Left ventricle myocardium inferior (tissue), 1 donor: ENCODE measurements at places on chromosomes 1 and 21. TPM values are rescaled to one million over a fixed set of nuclear protein-coding genes. Genes with fewer than 3 reads are reported as not detected.

CYP4A22 gene
- total RNA-seq = not detected

CHAF1B gene
- 0.38 TPM for total RNA-seq

CDA gene
- 2.0 TPM for total RNA-seq

PCNX2 gene
- total RNA-seq = 0.82 TPM

OR2AK2 gene
- total RNA-seq = not detected

MFAP2 gene
- total RNA-seq = 3.0 TPM

LAMC2 gene
- 1.2 TPM for total RNA-seq

LENEP gene
- total RNA-seq = not detected

LCE1A gene
- total RNA-seq = not detected

TCHH gene
- not detected for total RNA-seq

GRCh38 chr21:26041431-26042180 is 129.0 kb downstream of the APP start:
- peaks cover under 1% of the 10 kb centered on the region for H3K4me1 ChIP-seq
- no peak overlapping the region for H3K27ac ChIP-seq
- DNase-seq = no peak
- H3K36me3 ChIP-seq = peaks cover 17% of the 10 kb centered on the region
- H3K27me3 ChIP-seq = no peaks in the 10 kb centered on the region
- no peak overlapping the region for H3K4me3 ChIP-seq

DNA sequence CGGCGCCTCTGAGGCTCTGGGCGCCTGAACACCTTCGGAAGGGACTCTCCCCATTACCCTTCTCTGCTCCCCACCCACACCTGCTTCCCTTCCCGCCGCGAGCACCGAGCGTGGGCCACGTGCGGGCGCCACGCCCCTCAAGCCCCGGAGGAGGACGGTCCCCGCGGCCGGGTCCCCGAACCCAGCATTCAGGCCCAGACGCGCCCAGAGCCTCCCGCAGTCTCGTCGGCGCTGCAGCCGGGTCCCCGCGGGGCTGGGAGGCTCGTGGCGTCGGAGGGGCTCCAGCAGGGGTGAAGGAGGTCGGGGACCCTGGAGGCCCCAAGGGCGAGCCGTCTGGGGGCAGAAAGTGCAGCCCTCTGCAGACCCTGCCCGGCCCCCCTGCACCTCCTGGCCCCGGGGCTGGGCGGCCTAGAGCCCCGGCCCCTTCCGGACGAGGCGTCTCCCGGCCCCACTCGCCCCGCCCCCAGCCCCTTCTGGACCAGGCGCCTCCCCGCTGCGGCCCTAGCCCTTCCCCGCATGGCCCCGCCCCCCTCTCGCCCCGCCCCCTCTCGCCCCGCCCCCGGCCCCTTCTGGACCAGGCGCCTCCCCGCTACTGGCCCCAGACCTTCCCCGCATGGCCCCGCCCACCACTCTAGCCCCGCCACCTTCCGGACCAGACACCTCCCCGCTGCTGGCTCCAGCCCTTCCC is 378 bp upstream of the SMIM1 start:
- H3K36me3 ChIP-seq = no peaks in the 10 kb centered on the region
- H3K4me3 ChIP-seq = peak overlapping the region; percentile 74
- H3K4me1 ChIP-seq = peaks cover 52% of the 10 kb centered on the region
- H3K27me3 ChIP-seq = peaks cover 19% of the 10 kb centered on the region
- peak; percentile 92 for DNase-seq

- no peak overlapping the region for H3K27ac ChIP-seq
- H3K4me3 ChIP-seq = no peak overlapping the region
- H3K4me1 ChIP-seq = no peaks in the 10 kb centered on the region
Measured at GRCh38 chr1:2061065-2061778, 11.0 kb downstream of the PRKCZ start.

DNA sequence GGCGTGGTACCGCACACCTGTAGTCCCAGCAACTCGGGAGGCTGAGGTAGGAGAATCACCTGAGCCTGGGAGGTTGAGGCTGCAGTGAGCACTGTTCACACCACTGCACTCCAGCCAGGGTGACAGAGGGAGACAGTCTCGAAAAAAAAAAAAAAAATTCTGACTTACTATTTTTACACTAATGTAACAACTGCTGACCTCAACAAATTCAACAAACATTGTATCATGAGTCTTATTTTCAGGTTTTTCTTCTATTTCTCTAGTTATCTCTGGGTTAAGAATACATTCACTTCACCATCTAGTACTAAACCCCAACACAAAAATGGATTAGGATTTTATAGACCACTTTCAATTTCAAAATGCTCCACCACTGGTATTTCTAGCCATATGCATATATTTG is 72.9 kb downstream of the UBR4 start:
- H3K4me1 ChIP-seq = peaks cover 15% of the 10 kb centered on the region
- peaks cover 100% of the 10 kb centered on the region for H3K36me3 ChIP-seq
- no peaks in the 10 kb centered on the region for H3K27me3 ChIP-seq
- no peak overlapping the region for H3K27ac ChIP-seq
- H3K4me3 ChIP-seq = no peak overlapping the region

DNA sequence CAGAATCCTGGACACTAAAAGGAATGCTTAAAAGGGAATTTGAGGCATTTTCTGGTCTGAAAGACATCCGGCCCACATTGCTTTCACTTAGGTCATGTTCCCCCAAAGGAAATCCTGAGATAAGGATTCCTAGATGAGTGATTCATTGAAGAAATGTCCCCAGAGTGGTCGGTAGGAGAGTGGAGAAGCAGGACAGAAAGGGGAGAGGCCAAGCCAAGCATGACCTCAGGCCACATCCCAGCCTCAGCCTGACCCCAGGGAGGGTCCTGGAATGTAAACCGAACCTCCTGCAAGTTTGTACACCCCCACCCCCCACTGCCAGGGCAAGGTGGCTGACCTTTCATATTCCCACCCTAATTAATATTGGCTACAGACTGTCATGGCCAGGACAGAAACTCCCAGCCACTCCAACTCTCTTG is 16.6 kb downstream of the HIVEP3 start:
- H3K27me3 ChIP-seq = no peaks in the 10 kb centered on the region
- H3K27ac ChIP-seq = peak overlapping the region; percentile 50
- H3K4me3 ChIP-seq = no peak overlapping the region
- no peaks in the 10 kb centered on the region for H3K36me3 ChIP-seq
- peaks cover 46% of the 10 kb centered on the region for H3K4me1 ChIP-seq

DNA sequence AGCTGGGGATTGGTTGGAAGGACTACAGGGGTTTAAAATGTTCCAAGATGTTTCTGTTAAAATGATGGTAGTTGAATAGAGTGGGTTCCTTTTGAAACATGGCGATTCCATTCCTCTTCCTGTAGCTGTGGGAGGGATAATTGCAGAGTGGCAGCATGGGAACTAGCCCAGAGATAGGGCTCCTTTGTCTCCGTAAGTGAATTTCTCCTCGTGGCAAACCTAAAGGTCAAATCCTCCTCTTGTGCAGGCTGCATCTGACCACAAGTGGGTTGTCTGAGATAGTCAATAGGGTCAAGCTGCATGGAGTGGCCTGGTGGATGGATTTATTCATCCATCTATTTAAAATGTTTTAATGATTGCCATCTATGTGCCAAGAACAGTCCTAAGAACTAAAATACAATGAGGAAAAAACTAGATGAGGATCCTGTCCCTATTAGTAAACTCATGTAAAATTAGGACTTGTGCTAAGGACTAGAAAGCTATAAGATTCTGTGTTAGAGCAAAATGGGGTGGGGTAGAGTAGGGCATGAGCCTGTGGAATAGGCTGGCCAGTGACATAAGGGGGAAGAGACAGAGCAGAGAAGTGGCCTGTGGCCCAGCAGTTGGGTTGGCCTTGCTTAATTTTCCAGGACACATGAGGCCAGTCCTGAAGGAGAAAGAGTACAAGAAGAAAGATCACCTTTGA is 89.1 kb upstream of the IVNS1ABP start:
- H3K36me3 ChIP-seq = no peaks in the 10 kb centered on the region
- DNase-seq = no peak

- H3K4me3 ChIP-seq = no peak overlapping the region
- no peaks in the 10 kb centered on the region for H3K36me3 ChIP-seq
- no peak for DNase-seq
- no peaks in the 10 kb centered on the region for H3K27me3 ChIP-seq
Measured at GRCh38 chr21:14646893-14647292, 100.8 kb upstream of the SAMSN1 start.

- H3K4me3 ChIP-seq = no peak overlapping the region
- no peaks in the 10 kb centered on the region for H3K36me3 ChIP-seq
- no peak overlapping the region for H3K27ac ChIP-seq
- H3K4me1 ChIP-seq = peaks cover 22% of the 10 kb centered on the region
- H3K27me3 ChIP-seq = no peaks in the 10 kb centered on the region
Measured at GRCh38 chr1:116826818-116827606, 72.8 kb downstream of the CD2 start.

GRCh38 chr1:81305997-81306452 is 494.7 kb upstream of the ADGRL2 start:
- no peak for DNase-seq
- H3K36me3 ChIP-seq = no peaks in the 10 kb centered on the region
- H3K27me3 ChIP-seq = no peaks in the 10 kb centered on the region
- peaks cover 4% of the 10 kb centered on the region for H3K4me1 ChIP-seq

- no peak for DNase-seq
- H3K27me3 ChIP-seq = peaks cover 9% of the 10 kb centered on the region
- no peaks in the 10 kb centered on the region for H3K36me3 ChIP-seq
- no peaks in the 10 kb centered on the region for H3K4me1 ChIP-seq
- no peak overlapping the region for H3K27ac ChIP-seq
- no peak overlapping the region for H3K4me3 ChIP-seq
Measured at GRCh38 chr1:113191579-113192076, 118.6 kb downstream of the LRIG2 start.

DNA sequence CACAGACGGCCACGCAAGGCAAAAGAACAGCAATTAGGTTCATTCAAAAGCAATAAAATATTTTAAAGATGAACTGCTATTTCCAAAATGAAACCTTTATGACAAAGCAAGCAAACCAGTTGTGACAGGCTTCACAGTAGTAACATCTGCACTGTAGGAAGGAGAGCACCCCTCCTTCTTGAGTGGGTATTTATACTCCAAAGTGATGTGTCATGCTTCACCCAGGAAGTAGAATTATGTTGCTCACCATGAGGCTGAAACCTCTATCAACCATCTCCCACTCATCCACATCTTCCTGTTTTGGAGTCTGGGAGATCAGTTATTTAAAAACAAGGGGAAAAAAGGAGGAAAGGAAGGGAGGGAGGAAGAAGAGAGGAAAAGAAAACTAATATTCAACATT is 885 bp downstream of the OR2T10 start:
- no peaks in the 10 kb centered on the region for H3K4me1 ChIP-seq
- no peak overlapping the region for H3K27ac ChIP-seq
- DNase-seq = no peak
- no peaks in the 10 kb centered on the region for H3K36me3 ChIP-seq

DNA sequence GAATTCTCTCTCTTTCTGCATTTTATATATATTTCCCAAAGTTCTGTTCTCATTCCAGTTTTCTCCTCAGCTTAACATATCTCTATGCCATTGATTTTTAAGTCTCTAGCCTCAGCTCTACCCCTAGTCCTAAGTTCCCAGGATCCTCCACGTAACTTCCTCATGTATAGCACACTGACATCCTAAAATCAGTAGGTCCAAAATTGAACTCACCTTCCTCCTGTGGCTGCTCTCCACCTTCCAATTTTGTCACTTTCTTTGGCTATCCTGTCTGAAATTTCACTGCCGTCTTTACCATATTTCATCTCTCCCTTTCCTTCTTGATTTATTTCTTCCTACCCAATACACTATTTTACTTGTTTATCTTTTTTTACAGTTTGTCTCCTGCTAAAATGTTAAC is 1.5 kb downstream of the SLAMF6 start:
- no peak overlapping the region for H3K4me3 ChIP-seq
- no peak overlapping the region for H3K27ac ChIP-seq
- no peaks in the 10 kb centered on the region for H3K36me3 ChIP-seq
- no peaks in the 10 kb centered on the region for H3K4me1 ChIP-seq
- peaks cover 7% of the 10 kb centered on the region for H3K27me3 ChIP-seq

- H3K27ac ChIP-seq = no peak overlapping the region
- H3K27me3 ChIP-seq = no peaks in the 10 kb centered on the region
- H3K4me1 ChIP-seq = peaks cover 12% of the 10 kb centered on the region
- no peak for DNase-seq
Measured at GRCh38 chr1:63991685-63992084, 211.7 kb upstream of the UBE2U start.
